ENCODE measurements at places on chromosomes 4 and X.

GRCh38 chr4:173397604-173398003 lies 1.3 kb downstream of the SCRG1 start:
- no peak for DNase-seq

GRCh38 chrX:43581167-43581566 lies 74.9 kb upstream of the MAOA start:
- no peak for DNase-seq

GRCh38 chrX:74523870-74524735 lies 90.3 kb downstream of the RLIM start:
- DNase-seq, result no peak

DNA sequence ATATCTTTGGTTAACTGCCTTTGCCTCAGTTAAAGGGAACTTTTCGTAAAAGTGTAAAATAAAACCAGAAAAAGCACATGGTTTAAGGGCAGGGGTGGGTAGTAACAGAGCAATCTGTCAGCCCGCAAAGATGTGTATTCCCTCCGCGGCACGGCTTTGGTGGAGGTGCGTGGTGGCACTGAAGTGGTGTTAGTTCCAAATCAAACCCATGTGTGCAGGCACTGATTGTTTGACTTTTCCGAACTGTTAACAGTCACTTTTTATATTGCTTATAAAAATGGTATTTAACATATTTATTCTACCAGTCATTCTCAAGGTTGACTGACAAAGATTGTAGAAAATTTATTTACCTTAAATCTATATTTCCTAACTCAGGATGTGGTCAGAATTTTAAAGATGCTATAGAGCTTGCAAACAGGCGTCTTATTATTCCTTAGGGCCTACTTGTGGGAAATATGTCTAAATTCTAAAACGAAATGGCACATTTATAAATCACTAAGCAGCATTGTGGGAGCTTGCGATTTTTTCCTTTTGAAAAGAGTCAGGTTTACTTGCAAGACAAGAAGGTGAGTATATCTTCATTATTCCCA lies 272.7 kb upstream of the PCDH18 start:
- no peak for DNase-seq

DNA sequence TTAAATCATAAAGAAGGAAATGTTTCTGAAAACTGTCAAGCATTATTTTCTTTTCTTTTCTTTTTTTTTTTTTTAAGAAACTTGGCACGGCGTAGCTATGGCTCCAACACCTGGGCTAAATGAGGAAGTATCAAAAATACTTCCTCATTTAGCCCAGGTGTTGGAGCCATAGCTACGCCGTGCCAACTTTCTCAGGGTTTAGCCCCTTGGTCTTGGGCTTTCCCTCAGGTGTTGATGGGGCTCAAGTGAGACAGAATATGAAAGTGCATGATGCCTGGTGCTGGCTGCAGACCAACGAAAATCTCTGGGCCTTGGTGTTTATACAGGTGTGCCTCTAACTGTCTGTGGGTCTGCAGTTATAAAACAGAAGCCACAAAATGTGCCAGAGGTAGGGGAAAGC lies 132.7 kb downstream of the ARHGAP24 start:
- DNase-seq, result no peak

DNA sequence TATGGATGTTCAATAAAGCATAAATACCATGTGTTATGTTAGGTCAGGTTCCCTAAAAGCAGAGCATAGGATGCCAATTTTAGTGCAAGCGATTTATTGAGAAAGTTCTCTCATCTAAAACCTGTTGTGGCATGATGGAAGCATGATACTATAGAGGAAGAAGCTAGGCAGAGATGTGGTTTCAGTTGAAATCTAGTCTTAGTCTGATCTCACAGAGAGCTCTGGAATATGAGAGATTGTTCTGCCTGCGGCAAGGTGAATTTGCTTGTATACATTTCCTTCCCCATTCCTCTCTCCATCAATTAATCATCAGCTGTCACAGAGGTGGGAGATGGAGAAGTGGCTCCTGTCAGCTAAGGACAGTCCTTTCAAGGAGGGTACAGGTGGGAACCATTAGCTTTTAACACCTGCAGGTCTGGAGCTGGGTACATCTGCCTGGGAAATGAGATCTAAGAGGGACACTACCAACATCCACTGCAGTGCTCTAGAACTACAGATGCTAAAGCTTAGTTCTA lies 252.4 kb downstream of the CFAP299 start:
- DNase-seq, result no peak

- no peak for DNase-seq
Measured at GRCh38 chr4:185508181-185508580, 27.1 kb downstream of the PDLIM3 start.

GRCh38 chrX:155876704-155877103 lies 4.4 kb upstream of the VAMP7 start:
- DNase-seq, result no peak

DNA sequence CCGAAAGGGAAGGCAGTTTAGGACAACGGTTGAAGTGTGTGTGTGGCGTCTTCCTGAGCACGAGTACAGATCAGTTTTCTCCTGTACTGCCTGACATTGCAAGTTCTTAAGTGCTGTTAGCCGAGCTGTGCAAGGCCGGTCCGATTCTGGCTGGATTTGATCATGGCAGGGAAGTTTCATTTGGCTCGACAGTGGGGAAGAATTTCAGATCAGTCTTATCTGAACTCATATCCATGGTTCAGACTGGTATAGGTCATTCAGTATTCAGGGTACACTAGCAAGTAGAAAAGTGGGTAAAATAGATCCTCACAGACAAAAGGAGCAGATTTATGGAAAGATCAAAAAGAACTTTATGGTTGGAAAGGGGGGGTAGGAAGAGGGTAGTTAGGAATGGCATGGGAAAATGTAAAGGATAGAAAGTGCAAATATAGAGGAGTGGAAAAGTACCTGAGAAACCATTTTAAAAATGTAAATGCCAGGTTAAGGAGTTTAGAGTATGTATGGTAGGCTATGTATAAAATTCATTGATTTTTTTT lies 716 bp downstream of the THAP9 start:
- no peak for DNase-seq

GRCh38 chr4:86717651-86718050 lies 123.5 kb downstream of the PTPN13 start:
- DNase-seq, result no peak

DNA sequence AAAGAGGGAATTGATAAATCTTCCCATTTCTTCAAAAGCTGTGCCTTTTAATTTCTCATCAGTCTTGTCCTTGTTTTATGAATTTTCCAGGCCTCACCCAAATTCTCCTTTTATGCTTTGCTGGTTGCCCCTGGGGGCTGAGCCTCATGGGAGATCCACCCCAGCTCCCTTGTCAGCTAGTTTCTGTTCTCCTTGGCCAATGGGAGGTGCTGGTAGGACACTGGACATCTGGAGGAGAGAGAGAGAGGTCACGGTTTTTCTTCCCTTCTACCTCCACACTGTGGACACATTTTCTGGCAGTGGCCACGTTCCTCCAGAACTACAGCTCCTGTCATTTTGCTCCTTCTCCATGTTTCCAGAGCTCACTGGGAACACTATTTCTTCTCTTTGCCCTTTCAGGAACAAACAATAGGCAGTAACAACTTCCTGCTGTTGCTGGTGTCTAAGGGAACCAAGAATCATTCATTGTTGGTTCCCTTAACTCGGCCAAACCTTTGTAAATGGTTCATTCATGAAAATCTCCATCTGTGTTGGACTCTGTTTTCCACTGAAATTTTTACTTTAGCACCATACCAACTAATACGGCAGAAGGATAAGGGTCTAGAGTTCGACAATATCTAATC lies 334.5 kb downstream of the GPAT3 start:
- no peak for DNase-seq

DNA sequence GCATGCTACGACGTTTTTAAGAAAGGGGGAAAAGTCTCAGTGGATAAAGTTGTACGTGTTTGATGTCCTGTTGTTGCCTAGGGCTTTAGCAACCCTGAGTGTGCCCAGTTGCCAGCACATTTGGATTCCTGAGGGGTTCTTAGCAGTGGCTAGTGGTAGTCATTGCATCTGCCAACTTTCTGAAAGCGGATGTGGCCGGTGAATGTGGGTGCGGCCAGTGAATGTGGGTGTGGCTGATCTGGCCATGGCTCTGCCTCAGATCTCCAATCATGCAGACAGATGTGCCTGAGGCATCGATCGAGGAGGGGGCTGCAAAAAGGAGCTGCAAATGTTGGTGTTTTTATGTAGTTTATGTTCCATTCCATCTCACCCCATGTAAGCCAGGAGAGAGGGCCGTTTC lies 41.5 kb upstream of the FAT1 start:
- DNase-seq, result no peak

GRCh38 chr4:99324979-99325378 lies 3.8 kb upstream of the ADH1B start:
- no peak for DNase-seq

GRCh38 chrX:101485212-101485949 lies at the start of gene ARMCX4:
ARMCX4 (plus strand) TSS chrX:101485456; CDS start chrX:101488590, 3,134 bp downstream.
- peak; percentile 29 for DNase-seq

- DNase-seq, result no peak
Measured at GRCh38 chr4:166301266-166301665, 428.2 kb downstream of the TLL1 start.

GRCh38 chr4:126038502-126039144 lies 723.9 kb downstream of the FAT4 start:
- DNase-seq, result no peak

DNA sequence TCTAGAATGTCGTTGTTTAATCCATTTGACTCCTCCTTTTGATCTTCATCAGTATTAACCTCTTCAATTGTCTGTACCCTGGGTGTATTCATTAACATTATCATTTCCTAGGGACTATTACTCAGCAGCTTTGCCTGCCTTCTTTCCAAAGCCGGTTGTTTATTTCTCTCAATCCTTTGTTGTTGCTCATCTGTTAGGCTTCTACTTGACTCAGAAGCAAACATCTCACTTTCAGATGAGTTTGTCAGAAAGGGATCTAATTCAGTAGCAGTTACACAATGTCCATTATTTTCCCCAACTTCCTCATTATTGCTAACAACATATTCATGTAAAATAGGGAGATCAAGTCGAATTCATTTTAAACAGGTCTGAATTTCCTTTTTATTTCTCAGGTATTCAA lies 22.1 kb upstream of the HSD17B10 start:
- DNase-seq, result no peak

DNA sequence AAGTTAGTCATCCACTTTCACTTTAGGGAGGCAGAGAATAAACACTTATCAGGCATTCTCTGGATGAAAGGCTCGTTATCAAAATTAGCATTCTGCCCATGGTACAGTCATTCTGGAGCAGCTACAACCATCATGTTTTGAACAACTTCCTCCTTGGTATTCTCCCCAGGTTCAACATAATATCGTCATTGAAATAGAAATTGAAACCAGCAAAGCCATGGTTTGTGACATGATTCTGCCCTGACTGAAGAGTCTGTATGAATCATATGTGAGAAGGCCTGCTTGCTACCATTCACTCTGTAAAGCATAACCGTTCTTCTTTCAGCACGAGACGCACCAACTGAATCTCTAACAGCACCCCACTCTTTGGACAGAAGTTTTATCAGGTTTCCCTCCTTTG lies 127.5 kb upstream of the RADX start:
- DNase-seq, result no peak

Measured in HTR-8/SVneo (cell line).